Left ventricle myocardium superior (tissue), 1 donor: ENCODE measurements at places on chromosomes 13 and 19. TPM values are rescaled to one million over a fixed set of nuclear protein-coding genes. Genes with fewer than 3 reads are reported as not detected.

- no peak for DNase-seq
Observed at GRCh38 chr19:7007859-7008258, 13.4 kb downstream of the MBD3L2B start.

- no peak for DNase-seq
Observed at GRCh38 chr13:75724752-75725517, 88.8 kb downstream of the LMO7 start.

- no peak for DNase-seq
Observed at GRCh38 chr19:33132425-33132824, 511 bp downstream of the WDR88 start.

- no peak for DNase-seq
Observed at GRCh38 chr13:83086948-83087347, 795.3 kb downstream of the SLITRK1 start.

- DNase-seq = no peak
Observed at GRCh38 chr13:44972956-44973581, 16.2 kb downstream of the NUFIP1 start.

CEACAM8 gene
- not detected for total RNA-seq

ZNF600 gene
- total RNA-seq = 2.0 TPM

ZNF181 gene
- 21.6 TPM for total RNA-seq
